NCI-H1436 treated with DMSO at 0.1 percent for 48 hours (cell line): ENCODE measurements at places on chromosomes 2 and 18.

DNA sequence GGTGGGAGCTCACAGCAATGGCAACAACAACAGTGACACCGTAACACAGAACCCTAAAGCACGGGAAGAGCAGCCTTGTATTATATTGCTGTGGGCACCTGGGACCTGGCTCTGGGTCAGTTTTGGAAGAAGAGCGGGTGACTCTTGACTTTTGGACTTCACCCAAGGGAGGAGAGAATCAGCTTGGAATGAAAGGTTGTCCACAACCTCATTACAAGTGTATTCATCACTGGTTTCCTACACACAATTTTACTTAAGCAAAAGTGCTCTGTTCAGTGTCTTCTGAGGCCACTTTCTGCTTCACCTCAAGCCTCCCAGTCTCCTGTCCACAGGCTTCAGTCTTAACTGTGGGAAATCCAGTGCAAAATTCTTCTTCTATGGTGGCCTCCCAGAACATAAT, 263.8 kb downstream of the KCNE4 start:
- no peak for DNase-seq

- DNase-seq: no peak
Observed at GRCh38 chr2:166891727-166892126, 3.4 kb downstream of the XIRP2 start.

- no peak for DNase-seq
Observed at GRCh38 chr2:201909348-201909747, 103.0 kb downstream of the CDK15 start.

DNA sequence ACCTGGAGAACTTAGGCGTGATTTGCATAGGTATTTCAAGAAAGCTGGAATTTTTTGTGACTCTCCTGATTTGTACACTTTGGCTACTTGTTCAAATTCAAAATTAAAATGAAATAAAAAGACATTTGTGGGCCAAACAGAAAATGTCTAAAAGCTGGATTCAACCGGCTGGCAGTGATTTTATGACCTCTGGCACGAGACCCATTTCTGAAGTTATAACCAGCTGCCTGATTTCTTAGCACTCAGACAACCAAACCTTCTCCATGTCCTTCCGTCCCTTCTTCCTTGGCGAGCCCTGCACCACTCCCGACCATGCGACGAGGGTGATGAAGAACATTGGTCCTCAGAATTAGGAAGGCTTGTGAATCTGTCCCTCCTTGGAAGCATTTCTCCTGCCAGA, 19.7 kb downstream of the PKDCC start:
- no peak for DNase-seq

- no peak for DNase-seq
Observed at GRCh38 chr18:49189772-49190171, 239.0 kb upstream of the SMAD7 start.

GRCh38 chr2:197461057-197461456, 7.7 kb downstream of the COQ10B start:
- DNase-seq: no peak

DNA sequence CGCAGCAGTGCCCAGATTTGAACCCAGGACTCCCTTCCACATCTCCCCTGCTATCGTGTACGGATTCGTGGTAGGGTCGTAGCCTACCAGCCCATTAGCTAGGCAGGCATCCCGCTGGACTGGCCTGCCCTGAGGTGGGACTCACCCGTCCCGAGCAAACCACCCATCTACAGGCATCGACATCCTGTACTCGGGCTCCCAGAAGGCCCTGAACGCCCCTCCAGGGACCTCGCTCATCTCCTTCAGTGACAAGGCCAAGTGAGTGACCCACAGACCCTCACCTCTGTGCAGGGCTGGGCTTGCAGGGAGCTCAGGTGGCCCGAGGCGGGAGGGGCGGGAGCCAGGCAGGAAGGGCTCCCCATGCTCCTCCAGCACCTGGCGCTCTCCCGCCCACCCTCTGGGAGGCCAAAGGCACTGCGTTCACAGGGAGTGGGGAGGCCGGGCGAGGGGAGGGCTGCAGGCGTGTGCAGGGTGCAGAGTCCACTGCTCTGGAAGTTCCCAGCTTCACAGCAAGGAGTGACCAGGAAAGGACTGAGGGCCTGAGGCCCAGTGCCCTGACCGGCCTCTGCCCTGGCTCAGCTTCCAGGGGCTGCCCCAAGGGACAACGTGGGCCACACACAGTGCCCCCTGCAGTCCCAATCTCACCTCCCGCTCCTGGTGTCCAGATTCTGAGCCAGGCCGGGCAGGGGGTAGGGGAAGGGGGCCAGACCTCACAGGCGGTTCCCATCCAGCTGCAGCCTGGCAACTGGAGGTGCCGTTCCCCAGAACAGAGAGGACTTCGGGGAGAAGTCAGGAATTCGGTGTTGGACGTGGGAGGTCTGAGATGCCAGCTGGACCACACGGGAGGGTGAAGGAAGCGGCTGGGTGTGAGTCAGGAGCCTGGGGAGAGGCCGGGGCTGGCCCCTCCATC, 5.4 kb downstream of the AGXT start:
- no peak for DNase-seq

GRCh38 chr2:68798569-68798968, 64.0 kb downstream of the ARHGAP25 start:
- no peak for DNase-seq

DNA sequence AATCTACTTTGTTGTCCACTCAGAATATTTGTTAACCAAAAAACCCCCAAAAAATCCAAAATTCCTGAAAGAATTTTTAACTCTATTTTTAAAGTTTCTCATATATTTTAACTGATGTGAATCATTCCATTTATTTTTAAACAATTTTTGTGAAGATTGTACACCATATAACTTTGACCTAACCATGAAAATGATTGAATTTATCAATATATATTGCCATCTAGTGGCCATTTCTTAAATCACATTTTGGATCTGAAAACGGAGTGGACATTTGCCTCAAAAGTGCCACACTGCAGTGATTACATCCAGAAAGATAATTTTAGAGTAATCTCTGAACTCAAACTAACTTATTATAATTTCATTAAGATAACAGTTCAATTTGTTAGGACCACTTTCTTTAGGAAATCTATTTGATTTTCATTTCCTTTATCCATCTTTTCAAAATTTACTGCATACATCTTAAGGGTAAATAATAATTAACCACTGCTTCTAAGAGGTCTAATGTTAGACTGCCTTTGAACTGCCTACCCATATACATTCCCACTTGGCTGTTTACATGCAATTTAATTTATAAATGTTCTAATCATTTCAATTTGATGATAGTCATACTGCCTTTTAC, 71.1 kb downstream of the DSC3 start:
- no peak for DNase-seq

DNA sequence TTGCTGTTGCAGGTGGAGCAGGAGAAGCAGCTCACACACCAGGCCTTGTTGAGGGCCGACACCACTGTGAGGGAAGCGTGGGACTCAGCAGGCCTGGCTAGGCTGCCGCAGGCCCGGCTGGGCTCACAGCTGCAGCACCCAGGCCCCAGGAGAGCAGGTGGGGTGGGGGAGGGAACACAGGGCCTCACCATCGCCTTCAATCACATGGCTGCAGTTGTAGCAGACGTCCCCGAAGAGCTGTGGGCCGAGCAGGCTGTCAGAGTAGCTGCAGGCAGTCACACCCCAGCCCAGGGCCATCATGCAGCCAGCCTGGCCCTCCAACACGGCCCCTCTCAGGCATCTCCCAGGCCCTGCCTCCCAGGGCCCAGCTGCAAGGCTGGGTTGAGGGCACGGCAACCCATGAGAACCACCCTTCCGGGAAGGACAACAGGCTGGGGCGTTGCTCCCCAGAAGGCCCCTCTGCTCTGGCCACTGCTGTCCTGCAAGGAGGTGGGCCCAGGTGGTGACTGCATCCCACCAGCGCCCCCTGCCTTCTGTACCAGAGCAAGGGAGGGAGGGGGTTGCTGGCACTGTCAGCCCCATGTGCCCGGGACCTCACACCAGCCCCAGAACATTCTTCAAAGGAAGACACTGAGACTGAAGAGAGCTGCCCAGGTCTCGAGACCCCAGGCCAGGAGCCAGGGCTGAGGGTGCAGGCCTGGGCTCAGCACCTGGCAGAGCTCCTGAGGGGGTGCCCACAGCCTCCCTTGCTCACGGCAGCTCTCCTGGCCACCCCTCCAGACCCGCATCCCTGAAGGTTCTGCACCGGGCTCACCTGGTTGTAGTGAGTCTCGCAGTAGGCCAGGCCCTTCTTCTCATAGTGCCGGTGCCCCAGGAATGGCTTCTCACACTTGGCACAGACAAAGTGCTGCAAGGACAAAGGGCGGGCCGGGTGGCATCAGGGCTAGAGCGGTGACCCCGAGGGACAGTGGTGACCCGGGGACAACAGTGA, 5.6 kb upstream of the GPR17 start:
- DNase-seq: no peak

DNA sequence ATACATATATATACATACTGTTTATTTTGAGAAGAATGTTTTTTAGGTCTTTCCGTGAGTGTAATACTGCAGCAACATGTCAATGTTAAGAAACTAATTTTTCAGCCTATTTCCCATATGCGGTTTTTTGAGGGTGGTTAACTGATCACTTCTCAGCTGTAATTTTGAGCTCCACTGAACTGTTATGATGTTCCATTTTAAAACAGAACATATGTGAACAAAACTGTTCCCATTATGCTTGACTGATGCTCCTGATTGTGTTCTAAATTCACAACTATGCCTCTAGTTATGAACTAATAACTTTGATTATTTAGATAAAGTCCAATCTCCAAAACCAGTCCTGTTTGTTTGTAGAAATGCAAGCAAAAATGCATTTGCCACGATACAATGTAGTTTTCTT, 511.2 kb upstream of the FSIP2 start:
- DNase-seq: no peak

DNA sequence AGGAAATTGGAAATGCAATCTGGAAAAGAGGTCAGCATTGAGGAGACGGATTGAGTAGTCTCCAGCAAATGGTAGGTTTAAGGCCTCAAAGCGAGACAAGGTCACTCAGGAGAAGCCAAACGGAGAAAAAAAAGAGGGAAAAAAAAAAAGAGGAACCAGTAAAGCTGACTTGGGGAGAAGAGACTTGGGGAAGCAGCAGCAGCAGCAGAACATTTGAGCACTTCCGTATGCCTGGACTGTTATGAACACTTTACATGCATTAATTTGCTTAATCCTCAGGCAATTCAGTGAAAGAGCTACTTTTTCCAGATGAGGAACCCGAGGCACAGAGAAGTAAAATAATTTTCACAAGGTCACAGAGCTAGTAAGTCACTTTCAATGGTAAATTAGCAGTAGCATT, 81.3 kb downstream of the OSBPL6 start:
- DNase-seq: no peak

- no peak for DNase-seq
Observed at GRCh38 chr2:23078784-23079434, 306.1 kb upstream of the KLHL29 start.

GRCh38 chr18:44386401-44386800, 294.3 kb upstream of the SETBP1 start:
- DNase-seq: no peak

DNA sequence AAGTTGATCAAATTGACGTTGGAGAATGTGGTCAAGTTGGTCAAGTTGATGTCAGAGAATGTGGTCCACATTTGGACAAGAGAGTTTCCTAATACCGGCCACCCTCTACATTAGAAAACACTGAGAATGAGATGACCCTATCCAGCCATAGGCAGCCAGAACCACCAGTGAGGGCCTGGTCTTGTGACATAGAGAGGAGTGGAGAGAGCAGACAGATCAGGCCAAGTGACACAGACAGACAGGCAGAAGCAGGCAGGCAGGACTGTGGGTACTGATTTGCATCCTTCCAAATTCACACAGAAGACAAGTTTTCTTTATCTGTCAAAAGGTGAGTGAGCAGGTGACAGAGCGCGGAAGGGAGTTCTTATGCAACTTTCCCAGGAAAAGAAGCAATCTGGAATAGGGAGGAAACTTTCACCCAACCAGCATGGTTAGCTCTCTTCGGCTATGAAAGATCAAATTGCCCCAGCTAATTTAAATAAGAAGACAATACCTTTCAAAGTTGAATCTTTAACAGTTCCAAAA, 109.1 kb upstream of the PID1 start:
- no peak for DNase-seq

DNA sequence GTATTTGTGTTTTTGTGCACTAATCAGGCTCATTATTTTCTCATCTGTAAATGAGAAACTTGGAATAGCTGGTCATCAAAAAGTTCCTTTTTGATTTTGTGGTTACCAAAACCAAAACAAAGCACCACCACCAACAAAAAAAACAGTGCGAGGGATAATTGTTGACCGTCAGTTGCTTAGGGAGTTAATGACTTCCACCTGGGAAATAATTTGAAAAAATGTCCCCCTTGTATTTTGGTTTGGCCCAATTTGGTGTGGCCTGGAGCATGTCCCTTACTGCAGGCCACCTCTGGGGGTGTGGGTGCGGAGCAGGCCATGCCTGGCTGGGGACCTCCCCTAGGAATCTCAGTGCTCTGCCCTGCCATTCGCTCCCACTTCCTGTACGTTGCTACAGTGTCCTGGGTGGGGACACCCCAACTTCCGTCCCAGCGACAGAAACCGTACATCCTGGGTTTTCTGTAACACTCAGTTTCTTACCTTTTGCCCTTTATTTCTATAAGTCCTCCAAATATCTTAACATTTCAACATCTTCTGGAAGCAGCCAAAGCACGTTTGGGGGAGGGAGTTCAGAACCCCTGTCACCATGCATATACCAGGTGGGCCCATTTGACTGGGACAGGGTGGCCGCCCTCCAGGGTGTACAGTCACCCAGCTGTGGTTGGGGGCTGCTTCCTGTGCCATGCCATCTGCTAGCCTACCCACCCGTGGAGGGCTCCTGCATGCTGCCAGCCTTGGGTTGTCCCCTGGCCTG, 31.3 kb downstream of the NCK2 start:
- DNase-seq: no peak

DNA sequence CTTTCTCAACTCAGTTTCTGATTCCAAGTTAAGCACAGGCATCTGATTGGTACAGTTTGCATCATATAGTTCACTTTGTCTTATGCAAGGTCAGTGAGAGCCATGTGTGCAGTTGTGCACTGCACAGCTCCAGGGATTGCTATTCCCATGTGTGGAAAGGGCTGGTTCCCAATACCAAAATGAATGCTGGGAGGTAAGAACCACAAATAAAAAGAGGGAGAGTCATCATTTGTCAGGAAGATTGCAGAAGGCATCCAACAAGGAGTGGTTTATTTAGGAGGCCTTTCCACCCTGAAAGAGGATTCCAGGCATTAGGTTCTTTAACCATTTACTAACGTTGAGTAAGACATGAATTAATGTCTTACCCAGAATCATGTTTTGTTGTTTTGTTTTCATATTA, 141.2 kb upstream of the ST6GAL2 start:
- DNase-seq: no peak

DNA sequence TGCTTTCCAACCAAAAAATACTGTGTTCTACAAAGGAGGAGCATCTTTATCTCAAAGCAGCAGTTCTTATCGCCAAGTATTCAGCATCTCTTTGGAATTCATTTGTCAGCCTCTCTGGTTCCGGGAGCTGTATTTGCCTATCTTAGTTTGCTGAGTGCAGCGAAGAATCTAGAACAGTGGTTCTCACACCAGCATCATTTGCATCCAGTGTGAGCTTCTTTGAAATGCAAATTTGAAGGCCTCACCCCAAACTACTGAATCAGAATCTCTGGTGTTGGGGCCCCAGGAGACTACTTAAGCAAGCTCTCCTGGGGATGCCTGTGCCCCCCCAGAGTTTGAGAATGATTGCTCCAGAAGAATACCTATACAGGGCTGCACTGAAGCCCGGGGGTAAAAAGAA, 1.5 kb upstream of the PTPN2 start:
- no peak for DNase-seq
